ENCODE measurements at places on chromosomes 3 and 15.

DNA sequence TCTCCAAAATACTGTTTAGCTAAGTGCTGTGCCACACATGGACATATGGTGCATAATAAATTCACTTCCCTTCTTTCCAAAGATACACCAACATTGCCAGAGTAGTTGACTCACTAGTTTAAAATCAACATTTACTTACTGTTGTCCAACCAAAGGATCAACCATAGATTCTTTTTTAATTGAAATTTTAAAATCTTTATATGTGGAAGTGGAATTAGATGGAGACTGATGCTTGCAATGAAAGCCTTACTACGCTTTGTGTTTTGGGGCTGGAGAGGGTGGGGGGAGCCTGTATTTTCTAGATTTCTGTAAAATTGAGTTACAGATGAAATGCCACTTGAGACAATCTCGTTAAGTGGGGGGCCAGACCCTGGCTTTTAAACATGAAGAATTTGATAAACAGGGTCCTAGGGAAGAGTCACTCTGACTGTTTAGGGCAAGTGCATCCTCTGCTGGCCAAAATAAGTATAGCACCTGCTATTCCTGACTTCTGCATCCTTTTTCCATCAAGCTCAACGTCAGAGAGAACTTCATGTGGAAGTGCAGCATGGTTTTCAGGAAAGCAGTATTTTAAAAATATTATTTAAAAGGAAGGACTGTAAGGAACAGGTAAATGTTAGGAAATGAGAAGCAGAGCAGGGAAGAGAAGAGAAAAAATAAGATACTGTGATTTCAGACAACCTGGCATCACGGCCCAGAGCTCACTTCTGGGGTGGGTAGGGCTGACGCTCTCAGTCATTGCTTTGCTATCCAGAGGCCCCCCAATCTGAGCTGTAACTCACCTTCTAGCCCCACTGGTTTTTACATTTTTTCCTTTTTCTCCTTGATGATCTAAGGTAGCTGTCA is 76.7 kb downstream of the BOC start:
- peak; percentile 40 for DNase-seq

GRCh38 chr3:124258057-124258500 is 266.2 kb upstream of the ROPN1 start:
- DNase-seq, result peak; percentile 51

DNA sequence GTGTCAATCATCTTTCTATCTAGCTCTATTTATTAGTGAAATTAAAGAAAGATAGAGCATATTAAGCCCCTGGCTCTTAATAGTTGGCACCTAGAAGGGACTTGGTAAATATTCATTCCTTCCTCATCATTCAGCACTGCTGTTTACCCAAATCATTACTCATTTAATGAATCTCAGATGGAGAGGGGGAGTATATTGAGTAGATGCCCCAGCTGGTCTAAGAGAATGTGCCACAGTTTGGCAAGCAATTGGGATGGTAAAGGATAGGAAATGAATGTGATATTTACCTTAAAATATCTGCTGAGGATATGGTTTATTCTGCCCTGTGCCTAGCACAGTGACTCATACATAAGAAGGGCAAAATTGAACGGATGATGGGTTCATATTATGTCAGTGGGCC is 6.0 kb downstream of the IL1RAP start:
- no peak for DNase-seq

DNA sequence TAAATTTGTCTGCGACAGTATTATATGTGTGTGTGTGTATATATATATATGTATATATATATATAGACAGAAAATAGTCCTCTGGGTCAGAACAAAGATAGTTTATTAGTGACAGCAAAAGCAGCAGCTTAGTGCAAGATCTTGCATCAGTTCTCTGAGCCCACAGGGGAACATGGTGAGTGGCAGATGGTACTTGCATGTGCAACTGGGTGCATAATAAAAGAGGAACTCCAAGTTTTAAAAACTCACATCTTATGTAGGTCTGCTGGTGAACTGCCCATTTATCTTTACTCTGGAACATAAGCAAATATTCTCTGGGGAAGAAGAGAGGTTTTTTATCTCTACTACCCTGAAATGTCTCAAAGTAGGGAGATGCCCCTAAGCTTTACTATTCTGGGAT is 276.4 kb downstream of the POLQ start:
- no peak for DNase-seq

DNA sequence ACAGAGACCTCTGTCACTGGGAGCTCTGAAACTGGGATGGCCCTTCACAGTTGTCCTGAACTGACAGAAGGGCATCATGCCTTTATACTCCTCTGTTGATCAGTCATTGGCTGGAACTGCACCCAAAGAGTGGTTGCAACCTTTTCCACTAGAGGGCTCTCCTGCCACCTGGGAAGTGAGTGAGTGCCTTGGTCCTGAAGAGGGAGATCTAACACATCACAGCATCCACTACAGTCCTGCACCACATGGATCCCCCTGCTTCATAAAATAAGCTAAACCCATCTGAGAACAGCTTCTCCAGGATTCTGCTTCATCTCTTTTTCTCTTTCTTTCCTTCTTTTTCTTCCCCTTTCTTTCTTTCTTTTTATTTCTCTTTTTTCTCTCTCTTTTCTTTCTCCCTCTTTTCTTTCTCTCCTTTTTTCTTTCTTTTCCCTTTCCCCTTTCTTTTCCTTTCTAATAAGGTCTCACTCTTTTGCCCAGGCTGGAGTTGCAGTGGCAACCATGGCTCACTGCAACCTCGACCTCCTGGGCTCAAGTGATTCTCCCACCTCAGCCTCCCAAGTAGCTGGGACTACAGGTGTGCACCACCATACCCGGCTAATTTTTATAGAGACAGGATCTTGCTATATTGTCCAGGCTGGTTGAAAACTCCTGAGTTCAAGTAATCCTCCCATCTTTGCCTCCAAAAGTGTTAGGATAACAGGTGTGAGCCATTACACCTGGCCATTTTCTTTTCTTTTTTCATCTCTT is 42.8 kb upstream of the RAF1 start:
- DNase-seq, result peak; percentile 65

DNA sequence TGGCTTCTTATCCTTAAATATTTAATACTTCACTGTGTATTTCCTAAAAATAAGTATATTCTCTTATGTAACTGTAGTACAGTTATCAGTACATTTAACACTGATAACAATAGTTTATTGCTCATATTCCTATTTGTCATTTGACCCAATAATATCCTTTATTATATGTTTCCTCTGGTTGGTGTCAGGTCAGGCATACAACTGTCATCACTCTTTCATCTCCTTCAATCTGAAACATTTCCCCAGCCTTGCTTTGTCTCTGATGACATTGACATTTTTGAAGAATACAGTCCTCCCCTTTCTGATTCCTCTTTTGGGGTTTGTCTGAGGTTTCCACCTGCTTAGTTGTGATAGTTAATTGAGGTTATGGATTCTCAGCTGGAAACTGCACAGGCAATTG is 27.8 kb downstream of the PLEKHO2 start:
- no peak for DNase-seq

- peak; percentile 86 for DNase-seq
These were observed 17.1 kb downstream of the TJP1 start for GRCh38 chr15:29805043-29805707.

- no peak for DNase-seq
These were observed 142.7 kb upstream of the ATP11B start for GRCh38 chr3:182650568-182651128.

GRCh38 chr15:62588938-62589670 is 424.0 kb upstream of the C2CD4B start:
- no peak for DNase-seq

- DNase-seq, result no peak
These were observed 78.2 kb downstream of the NEDD4 start for GRCh38 chr15:55915221-55915620.

GRCh38 chr3:182710557-182711157 is 82.6 kb upstream of the ATP11B start:
- DNase-seq, result peak; percentile 16

DNA sequence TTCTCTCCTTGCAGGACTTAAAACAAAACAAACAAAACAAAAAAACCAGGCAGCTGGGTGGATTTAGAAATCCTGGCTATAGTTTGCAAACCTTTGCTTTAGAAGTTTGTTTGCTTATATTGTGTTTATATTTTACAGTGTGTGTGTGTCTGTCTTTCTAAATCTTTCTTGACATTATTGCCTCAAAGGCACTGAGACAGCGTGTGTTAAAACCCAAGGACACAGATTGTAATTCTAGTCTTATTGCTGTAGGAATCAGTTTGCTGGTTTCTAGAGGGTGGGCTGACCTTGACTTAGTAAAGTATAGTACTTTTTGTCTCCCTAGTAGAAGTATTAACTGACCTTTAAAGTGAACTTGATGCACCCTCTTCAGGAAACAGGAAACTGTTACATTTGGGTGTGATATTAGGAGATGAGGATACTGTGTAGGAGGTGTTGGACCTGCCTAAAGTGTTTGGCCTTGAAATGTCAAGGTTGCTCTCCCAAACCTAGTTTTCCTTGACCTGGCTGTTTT is 71.0 kb downstream of the TCF12 start:
- no peak for DNase-seq

DNA sequence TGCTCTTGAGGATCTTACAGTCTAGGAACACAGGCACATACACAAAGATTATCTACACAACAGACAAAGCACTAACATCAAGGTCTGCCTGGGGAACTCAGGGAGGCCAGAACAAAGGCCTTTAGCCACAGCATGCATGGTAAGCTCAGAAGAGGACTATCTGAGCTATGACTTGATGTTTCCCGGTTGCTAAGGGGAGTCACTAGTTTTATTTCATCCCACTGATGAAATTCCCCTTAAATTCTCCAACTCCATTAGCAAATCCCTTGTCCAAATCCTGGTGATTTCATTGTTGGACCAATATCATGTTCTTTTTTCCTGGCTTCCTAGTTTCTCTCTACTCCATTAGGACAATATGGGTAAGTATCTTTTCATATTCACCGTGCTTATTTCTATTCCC is 23.3 kb downstream of the FBN1 start:
- peak; percentile 45 for DNase-seq

DNA sequence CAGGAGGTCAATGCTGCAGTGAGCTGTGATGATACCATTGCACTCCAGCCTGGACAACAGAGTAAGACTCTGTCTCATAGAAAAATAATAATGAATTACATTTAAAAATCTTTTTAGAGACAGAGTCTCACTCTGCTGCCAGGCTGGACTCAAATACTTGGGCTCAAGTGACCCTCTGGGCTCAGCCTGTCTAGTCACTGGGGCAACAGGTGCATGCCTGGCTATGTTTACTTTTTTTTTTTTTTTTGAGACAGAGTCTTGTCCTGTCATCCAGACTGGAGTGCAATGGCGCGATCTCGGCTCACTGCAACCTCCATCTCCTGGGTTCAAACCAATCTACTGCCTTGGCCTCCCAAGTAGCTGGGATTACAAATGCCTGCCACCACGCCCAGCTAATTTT is 8.0 kb upstream of the PLEKHO2 start:
- DNase-seq, result no peak

- no peak for DNase-seq
These were observed 675 bp downstream of the BRPF1 start for GRCh38 chr3:9732080-9732739.

DNA sequence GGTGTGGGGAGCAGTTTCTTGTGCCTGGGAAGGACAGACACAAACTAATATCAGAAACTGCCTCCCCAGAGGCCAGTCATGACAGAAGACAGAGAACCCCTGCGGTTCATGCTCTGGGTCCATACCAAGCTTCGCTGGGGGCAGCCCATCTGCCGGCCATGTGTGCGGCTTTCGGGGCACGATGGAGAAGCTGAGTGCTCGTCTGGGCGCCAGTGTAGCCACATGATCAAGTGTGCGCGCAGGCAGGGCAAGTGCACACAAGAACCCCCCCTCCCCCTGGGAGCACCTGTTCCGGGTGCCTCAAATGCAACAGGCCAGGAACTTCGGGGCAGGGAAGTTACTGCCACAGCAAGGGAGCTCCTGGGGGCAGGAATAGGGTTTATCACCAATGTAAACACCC is 1.8 kb downstream of the ADAMTS17 start:
- DNase-seq, result no peak

GRCh38 chr15:59185725-59186124 is 20.9 kb upstream of the LDHAL6B start:
- no peak for DNase-seq

DNA sequence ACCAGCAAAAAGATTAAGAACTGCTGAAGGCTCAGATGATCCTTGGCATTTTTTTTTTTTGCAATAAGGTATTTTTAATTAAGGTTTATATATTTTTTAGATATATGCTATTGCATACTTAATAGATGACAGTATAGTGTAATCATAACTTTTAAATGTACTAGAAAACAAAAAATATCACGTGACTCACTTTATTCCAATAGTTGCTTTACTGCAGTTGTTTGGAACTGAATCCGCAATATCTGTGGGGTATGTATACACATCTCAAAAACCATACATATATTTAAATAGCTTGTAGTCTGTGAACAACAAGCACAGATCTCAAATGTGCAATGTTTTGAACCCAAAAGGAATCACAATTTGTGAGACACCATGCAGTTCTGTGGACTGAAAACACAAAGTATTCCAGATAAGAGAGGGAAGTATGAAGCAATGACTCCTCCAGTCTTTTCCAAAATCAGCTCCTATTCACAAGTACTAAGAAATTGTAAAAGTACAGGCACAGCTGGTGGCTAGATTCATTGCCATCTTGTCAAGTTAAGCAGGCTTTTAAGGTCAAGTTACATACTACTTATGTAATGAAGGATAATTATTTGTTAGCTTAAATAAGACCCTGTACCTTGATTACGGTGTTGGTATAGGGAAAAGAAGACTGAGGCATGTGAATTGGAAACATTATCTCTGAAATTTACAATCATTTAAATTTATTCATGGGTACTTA is 331.1 kb downstream of the TBC1D5 start:
- DNase-seq, result no peak

- DNase-seq, result no peak
These were observed 160.5 kb downstream of the KLF13 start for GRCh38 chr15:31486906-31487695.

DNA sequence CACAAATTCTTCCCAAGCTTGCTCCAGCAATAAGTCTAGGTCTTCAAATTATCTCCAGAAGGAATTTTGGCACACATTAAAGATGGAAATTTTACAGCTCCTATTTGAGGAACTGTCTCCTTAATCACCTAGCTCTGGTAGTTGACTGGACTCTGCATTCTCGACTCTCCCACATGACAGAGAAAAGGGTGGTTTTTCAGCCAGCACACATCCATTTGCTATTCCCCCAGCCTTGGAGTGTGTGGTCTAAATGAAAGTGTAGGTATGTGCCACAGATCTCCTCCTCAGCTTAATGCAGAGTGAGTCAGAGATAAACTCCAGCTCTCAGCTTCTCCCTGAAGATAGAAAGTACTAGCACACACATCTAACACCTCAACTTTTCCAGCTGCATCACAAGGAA is 62.2 kb upstream of the ALCAM start:
- DNase-seq, result no peak

- DNase-seq, result no peak
These were observed 72.1 kb upstream of the PLAAT1 start for GRCh38 chr3:193168931-193169330.

DNA sequence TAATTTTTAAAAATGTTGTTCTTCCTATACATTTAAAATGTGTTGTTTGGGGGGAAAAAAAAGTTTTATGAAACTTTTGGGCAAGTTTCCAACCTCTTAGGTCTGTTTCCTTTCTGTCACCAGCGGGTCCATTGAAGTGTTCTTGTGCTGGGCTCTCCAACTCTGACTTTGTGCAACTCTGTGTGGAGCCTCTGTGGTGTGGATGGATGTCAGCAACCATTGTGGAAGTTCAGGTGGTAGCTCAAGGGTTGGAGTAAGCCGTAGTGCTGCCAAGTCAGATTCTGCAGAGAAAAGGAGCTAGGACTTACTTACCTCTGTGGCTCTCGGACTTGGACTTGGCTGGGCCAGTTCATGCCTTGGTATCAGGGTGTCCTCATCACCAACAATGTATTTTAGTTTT is 22.4 kb downstream of the ARID3B start:
- no peak for DNase-seq

- DNase-seq, result no peak
These were observed 139.5 kb upstream of the EIF1B start for GRCh38 chr3:40169983-40170382.

- DNase-seq, result no peak
These were observed 147.2 kb downstream of the ISL2 start for GRCh38 chr15:76483752-76484151.
